ENCODE measurements at places on chromosomes 11 and 22. TPM values are rescaled to one million over a fixed set of nuclear protein-coding genes. Genes with fewer than 3 reads are reported as not detected.

POU2AF3 gene
- 70.7 TPM for polyA plus RNA-seq

- DNase-seq, result no peak
Observed at GRCh38 chr22:49116486-49117120, 711.1 kb downstream of the BRD1 start.

DNA sequence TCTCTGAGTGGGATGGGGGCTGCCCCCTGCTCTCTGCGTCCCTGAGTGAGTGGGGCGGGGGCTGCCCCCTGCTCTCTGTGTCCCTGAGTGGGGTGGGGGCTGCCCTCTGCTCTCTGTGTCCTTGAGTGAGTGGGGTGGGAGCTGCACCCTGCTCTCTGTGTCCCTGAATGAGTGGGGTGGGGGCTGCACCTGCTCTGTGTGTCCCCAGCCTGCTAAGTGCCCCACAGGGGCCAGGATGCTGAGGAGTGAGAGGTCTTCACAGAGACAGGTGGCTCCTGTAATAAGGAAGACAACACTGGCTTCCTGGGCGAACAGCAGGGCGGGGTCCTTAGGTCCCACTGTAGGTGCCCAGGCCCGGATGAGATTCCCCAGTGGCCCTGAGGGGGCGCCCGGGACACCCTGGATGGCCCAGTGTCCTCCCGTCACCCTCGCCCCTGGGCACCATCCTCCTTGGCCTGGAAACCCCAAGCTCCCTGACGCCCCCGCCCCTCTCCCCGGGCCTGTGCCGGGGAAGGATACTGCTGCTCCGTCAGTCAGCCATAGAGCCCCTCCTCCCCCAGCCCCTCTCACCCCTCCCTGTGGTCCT, 3.8 kb upstream of the CCDC188 start:
- DNase-seq, result no peak

- no peak for DNase-seq
Observed at GRCh38 chr11:97078443-97078842, 688.6 kb downstream of the JRKL start.

DNA sequence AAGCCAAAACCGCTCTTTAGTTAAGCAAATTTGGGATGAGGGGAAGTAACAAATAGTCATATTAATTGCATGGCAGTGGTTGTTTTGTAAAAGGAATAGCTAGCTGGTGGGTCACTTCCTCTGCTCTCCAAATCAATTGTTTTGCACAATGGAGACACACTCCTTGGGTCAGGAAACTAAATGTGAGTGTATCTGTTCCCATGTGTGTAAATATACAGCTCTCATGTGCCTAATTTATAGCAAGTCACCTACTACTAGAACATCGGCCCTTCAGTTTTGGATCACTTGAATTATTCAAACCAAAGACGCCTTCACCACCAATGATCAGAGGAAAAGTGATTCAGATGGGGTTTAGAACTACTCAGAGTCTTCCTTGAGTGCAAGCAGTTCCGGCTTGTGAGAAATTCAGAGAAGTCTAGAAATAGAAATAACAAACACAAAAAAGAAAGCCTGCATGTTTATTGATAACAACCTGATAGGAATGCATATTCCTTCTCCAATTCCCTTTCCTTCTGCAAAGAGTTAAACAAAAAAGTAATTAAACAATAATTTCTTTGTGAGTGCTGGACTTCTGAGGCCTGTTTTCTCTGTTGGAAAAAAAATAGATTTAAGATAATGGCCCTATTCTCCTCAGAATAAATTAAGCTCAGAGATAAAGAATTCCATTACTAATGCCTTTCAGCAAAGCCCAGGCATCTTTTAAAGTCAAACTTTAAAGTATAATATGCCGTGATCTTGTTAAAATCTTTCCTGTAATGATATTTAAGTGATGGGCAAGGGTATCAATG, 100.4 kb downstream of the KIRREL3 start:
- no peak for DNase-seq

DNA sequence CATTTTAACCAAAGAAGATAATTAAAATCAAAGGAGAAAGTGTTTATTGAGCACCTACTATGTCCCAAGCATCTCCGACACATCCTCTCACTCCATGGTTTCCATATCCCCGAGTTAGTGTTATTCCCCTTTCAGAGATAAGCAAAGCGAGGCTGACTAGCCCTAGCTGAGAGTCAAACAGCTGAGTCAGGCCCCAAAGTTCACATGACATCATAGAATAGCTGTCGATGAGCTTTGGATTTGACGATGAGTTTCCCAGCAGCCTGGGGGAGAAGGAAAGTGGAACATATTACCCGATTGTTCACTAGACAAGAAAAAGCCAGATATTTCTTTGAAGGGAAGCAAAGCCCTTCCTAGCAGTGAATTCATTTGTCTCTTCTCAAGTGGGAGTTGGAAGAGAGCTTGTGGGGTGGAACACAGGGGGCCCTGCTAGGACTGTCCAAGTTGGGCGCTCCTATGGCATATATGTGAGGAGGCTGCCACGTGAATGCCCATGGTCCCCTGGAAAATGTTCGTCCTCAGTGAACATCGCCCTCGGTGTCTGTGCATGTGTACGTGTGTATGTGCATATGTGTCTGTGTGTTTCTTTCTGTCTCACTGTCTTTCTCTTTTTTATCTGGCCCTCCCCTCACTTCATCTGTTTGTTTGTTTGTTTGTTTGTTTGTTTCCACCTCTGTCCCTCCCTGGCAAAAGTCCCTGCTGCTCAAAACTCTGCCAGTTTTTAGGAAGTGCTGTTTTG, 493 bp upstream of the CYTH4 start:
- no peak for DNase-seq

- no peak for DNase-seq
Observed at GRCh38 chr11:96863520-96863919, 473.7 kb downstream of the JRKL start.

All from HepG2 (cell line).